ENCODE measurements at places on chromosomes 2 and 18. TPM values are rescaled to one million over a fixed set of nuclear protein-coding genes. Genes with fewer than 3 reads are reported as not detected.

SEPTIN10 gene
- total RNA-seq = 45.1 TPM

DIPK1C gene
- not detected for total RNA-seq

SLC20A1 gene
- total RNA-seq = 183 TPM

MARCHF7 gene
- 71.5 TPM for total RNA-seq

GTF2A1L gene
- not detected for total RNA-seq

Measured in A549 treated with GW870086 at 1 μM for 4 hours (cell line).